ENCODE measurements at places on chromosomes 11 and 22.

GRCh38 chr11:10208131-10208575 lies 85.9 kb downstream of the SBF2 start:
- DNase-seq, result no peak

DNA sequence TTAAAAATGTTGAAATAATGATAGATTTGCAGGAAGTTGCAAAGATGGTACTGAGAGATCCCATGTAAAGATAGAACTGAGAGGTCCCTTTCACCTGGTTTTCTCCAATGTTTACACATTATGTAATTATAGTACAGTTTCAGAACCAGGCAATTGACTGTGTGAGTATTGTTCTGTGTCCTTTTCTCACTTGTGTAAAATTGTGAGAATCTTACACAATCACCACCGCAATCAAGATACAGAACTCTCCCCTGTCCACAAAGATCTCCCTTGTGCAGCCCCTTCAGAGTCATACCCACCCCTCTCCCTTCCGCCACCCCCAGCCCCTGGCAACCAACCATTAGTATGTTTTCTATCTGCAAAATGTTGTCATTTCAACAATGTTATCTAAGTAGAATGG lies 119.8 kb upstream of the NAV2 start:
- DNase-seq, result no peak

DNA sequence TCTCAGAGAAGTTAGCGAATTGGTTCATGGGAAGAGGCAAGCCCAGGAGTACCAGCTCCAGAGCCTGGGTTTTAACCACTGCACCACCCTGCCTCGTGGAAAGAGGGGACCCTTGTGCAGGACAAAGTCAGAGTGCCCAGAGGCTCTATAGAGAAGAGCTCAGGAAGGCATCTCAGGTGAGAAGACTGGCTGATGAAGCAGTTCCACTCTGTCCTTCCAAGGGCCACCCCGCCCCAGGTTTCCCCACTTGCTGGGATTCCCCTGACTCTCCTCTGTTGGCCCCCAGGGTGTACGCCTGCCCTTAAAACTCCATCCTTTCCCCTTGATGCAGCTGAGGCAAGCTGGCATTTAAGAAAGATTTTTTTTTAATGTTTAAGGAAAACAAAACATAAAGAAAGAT lies 265.8 kb downstream of the BUD13 start:
- DNase-seq, result no peak

DNA sequence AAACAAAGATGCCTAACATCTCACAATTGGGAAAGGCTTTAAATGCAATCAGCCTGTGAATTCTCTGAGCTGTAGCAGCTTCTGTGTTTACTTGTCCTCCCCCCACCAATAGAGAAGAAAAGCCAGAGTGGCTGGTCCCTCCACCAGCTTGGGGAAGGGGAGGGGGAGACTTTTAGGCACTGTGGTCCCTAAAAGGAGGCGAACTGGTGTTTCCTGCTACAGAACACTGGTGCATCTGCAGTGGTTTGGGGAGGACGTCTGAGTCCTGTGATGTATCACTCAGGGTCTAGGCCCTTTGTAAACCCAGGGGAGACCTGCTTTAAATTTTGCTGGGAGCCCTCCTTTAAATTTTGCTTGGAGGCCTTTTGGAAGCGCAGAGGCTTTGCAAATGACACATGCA lies 16.9 kb downstream of the TNRC6B start:
- DNase-seq, result no peak

DNA sequence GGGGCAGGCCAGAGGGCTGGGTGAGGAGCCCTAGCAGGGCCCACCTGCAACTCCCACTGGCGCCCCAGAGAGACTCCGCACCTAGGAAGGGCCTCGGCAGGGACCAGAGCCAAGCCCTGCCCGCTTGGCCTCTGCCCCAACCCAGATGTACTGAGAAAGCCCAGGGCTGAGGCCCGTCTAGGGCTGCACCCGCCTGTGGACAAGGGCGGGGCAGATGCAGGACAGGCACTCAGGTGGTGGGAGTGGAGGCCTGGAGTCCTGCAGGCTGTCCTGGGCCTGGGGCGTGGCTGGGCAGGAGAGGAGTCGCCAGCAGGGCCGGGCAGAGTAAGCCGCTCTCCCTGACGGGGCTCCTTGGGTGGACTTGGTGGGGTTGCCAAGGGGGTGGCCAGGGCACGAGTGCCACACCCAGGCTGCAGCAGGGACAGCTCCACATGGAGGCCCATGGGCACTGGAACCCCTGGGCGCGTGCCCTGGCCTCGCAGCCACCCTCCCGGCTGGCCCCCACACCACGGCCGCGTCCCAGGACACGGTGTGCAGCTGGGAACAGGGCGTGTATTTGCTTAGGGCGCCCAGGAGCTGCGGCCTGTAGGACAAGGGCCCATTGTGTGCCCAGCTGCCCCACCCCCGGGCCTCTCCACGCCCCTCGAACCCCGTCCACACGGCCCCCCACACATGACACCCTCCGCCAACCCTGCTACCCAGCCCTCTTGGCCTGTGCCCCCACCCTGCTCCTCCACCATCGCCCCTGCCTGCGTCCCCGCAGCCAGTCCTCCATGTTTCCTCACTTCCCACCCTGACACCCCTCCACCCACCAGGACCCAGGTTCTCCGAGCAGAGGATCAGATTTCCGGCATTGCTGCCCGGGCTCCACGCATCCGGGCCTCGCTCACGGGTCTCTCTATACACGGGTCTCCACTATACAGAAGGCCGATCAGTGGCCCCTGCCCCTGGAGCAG lies 11.3 kb upstream of the PIM3 start:
- no peak for DNase-seq

- DNase-seq, result no peak
Observed at GRCh38 chr11:2541881-2542361, 97.1 kb downstream of the KCNQ1 start.

- no peak for DNase-seq
Observed at GRCh38 chr11:4665424-4665823, 21.6 kb downstream of the OR51E1 start.

GRCh38 chr11:19557720-19558140 lies 154.9 kb upstream of the NAV2 start:
- DNase-seq, result peak; percentile 77

DNA sequence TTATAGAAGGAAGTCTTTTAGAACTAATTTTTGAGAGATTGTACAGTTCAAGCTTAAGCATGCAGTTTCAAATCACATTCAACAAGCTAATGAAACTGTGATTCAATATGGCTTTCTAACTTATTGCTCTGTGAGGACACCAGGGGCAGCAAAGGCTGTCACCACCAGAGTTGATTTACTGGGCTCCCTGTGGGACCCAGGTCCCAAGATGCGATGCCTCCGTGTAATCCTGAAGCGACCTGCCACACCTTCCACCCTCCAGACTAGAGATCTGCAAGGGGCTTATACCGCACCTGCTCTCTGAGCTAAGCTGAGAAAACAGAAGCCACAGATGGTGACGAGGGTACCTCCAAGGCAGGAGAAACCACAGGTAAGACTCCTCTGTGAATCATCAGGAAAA lies 918 bp upstream of the OR51Q1 start:
- DNase-seq, result no peak

DNA sequence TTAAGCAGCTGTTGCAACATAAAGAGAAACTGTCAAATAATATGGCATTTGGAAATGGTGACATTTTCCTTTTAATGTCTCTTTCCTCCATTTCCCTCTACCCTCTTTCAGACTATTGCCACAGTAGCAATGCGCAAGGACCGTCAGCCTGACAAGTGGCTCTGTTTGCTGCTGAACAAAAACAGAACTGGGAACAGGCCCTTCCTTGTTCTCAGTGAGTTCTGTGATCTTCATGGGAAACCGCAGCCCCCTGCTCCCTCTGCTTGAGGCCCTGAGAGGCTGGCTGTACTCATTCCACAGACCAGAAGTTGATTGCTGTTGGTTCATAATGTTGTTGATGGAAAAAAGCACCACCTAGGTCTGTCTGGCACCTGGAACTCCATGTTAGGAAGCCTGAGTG lies 559.7 kb downstream of the OPCML start:
- no peak for DNase-seq

GRCh38 chr22:48795664-48796063 lies 1032.0 kb downstream of the BRD1 start:
- no peak for DNase-seq

- DNase-seq, result no peak
Observed at GRCh38 chr11:115724666-115725065, 220.5 kb upstream of the CADM1 start.

- DNase-seq, result no peak
Observed at GRCh38 chr22:23409976-23410375, 170.1 kb downstream of the IGLL1 start.

GRCh38 chr11:45593992-45594391 lies 71.4 kb downstream of the CHST1 start:
- no peak for DNase-seq

DNA sequence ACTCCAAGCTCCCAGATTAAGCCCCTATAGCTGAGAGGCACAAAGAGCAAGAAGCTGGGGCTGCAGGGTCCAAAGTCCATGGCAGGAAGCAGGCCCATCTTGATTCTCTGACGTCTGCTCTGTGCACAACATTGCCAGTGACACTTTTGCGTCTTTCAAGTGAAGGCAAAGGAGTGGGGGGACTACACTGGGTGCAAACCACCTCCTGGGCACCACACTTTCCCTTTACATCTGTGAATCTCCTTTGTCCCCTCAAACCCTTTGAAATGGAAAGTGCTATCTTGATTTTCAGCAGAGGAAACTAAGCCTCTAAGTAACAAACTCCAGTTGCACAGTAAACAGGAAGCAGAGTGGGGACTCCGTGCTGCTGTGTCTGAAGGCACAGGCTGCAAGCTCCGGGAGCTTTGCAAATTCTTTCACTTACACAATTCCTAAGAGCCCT lies 428.0 kb downstream of the LARGE1 start:
- no peak for DNase-seq

DNA sequence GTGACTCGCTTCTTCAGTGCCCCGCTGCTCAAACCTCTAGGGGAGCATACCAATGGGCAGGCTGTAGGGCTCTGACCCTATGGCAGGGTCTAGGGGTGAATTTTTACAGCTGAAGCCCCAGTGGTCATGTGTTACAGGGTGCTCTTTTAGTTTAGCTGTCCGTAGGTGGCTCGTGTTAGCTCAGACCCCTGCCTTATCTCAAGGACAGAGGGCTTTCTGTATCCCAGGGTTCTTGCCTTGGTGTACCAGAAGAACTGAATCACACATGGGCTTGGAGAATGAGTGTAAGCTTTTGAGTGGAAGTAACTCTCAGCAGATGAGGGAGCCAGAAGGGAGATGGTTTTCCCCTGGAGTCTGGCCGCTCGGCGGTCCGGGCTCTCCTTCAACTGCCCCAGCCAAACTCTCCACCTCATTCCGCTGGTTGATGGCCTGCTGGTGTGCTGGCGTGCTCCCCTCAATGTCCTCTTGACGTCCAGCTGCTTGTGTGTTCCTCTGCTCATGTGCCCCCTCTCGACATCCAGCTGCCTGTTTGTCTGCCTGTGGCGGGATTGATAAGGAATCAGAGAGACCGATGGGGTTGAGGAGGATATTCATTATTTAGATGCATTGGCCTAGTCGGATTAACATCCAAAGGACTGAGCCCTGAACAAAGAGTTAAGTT lies 37.5 kb downstream of the BIRC2 start:
- DNase-seq, result no peak

GRCh38 chr11:67033661-67034166 lies 10.8 kb downstream of the SYT12 start:
- DNase-seq, result no peak

DNA sequence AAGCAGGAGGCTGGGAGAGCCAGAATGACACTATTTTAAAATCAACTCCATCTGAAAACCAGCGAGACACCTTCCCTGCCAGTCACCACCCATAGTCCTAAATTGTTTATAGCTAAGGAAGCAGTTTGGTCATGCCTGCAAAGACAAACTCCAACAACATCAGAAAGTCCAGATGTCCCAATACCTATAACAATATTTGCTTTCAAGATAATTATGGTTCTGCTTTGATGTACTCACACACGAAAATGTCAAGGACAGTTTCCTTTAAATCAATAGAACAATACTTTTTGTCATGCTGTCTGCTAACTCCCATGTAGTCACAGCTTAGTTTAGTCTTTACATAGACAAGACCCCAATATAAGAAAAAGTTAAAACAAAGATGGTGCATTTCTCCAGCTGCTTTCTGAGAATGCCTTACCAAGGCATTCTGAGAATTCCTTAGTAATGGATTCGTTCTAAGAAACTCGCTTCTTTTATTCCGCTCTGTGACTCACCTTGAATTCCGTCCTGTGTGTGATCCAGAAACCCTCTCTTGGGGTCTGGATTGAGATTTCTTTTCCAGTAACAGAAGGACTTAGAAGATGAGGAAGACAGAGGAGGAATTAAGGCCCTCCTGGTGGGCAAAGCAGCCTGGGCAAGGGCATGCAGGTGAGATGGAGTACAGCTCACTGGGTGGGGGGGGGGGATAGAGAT lies 9.6 kb upstream of the SCGB2A2 start:
- DNase-seq, result no peak

GRCh38 chr11:66920978-66921784 lies 37.0 kb downstream of the PC start:
- no peak for DNase-seq

DNA sequence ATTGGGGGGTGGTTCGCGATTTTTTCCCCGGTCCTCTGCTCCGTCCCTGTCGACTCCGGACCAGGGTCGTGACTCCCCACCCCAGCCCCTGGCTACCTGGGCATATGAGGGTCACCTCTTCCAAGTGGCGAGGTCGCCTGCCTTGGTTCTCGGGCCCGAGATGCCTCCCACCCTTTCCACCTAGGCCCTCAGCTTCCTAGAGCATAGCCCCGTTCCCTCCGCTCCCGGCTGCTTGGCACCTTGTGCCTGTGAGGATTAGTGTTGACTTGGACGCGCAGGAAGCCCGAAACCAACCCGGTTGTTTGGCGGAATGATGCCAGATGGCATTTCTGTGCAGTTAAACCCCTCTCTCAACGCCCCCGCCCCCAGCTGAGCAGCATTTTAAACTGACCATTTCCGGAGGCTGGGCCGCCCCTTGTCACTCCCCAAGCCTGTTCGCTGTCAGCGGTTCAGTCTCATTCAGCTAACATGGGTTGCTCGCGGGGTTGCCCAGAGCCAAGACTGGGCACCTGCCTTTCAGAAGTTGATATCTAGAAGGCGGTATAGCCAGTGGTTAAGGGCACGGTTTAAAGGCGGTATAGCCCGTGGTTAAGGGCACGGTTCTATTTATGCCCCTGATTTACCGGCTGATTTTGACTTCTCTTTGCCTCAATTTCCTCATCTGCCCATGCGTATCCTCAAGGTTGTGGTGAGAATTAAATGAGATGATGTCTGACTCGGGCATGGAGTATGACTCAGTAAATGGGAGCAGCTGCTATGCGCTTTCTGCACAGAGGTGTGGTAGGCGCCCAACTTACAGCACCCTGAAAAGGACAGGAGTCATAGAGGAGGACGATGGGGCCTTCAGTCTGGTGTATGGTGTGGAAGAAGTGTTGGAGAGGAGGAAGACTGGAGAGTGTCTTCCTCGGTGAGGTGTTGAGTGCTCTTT lies 639 bp downstream of the INCENP start:
- DNase-seq, result peak; percentile 52

GRCh38 chr11:40924915-40925314 lies 534.5 kb downstream of the LRRC4C start:
- no peak for DNase-seq

GRCh38 chr11:71139516-71140205 lies 112.7 kb downstream of the SHANK2 start:
- DNase-seq, result no peak

GRCh38 chr22:48670731-48671130 lies 1156.9 kb downstream of the BRD1 start:
- DNase-seq, result no peak

- DNase-seq, result no peak
Observed at GRCh38 chr11:69599502-69599901, 41.5 kb upstream of the CCND1 start.

- no peak for DNase-seq
Observed at GRCh38 chr11:95892892-95893570, 30.9 kb downstream of the MTMR2 start.
